ENCODE measurements at places on chromosomes 7 and 10.
A peak's percentile ranks its signal among the peaks of the same experiment; 100 is the strongest.

DNA sequence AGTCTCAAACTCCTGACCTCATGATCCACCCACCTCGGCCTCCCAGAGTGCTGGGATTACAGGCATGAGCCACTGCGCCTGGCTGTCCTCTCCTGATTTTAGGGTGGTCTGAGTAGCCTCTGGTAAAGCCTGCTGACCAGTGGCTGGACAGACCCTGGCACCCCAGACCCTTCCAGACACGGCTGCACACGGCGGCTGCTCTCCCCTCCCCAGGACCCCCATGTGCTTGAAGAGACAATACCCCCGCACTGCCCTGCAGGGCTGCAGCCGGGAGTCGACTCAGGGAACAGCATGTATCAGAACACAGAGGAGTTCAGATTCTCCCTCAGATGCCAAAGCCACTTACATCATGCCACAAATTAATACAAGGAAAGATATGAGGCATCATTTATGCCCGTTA lies 58.3 kb upstream of the CFAP46 start:
- no peak for DNase-seq

- no peak for DNase-seq
Measured at GRCh38 chr7:104955276-104955675, 58.7 kb upstream of the KMT2E start.

GRCh38 chr10:98224996-98225395 lies 43.0 kb downstream of the LOXL4 start:
- no peak for DNase-seq

- DNase-seq: no peak
Measured at GRCh38 chr7:1103789-1104515, 16.0 kb downstream of the GPER1 start.

DNA sequence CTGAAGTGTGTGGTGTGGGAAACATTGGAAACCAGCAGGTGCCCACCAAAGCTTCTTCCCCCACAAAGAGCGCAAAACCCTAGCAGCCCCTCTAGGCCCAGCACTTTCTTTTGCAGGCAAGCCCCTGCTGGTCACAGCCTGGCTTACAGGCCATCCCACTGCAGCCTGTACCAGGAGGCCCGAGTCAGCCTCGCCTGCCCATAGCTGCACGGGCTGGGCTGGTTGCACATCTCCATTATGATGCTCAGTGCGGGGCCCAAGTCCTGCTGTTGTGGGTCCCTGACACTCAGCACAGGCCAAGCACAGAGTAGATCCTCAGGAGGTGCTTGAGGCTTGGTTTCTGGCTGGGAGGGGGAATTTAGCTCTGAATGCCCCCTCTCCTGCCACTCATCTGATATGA lies 8.0 kb downstream of the CDHR1 start:
- DNase-seq: no peak

DNA sequence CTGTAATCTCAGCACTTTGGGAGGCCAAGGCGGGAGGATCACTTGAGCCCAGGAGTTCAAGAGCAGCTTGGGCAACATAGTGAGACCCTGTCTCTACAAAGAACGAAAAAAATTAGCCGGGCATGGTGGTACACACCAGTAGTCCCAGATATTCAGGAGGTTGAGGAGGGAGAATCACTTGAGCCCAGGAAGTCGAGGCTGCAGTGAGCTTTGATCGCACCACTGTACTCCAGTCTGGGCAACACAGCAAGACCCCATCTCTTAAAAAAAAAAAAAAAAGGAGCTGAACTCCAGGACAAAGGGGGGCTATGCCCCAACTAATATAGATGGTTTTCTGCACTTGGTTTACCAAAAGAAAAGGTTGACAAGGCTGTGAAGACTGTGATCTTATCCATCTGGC lies 101.2 kb upstream of the ANLN start:
- DNase-seq: no peak

DNA sequence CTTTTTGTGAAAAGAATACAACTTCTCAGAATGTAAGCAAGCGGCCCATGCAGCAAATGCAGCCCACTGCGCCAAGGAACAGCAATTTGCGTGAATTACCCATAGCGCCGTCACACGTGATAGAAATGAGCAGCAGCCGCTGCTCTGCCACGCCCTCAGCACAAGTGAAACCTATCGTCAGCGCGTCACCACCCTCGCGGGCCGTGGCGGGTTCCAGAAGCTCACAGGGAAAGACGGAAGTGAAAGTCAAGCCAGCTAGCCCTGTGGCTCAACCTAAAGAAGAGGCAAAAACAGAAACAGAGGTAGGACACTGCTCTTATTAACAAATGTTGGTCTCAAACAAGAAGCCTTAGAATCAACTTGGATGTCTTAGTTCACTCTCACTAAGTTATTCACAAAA lies 70.5 kb downstream of the SHH start:
- no peak for DNase-seq

GRCh38 chr7:33794959-33795358 lies 110.4 kb upstream of the BMPER start:
- DNase-seq: no peak

DNA sequence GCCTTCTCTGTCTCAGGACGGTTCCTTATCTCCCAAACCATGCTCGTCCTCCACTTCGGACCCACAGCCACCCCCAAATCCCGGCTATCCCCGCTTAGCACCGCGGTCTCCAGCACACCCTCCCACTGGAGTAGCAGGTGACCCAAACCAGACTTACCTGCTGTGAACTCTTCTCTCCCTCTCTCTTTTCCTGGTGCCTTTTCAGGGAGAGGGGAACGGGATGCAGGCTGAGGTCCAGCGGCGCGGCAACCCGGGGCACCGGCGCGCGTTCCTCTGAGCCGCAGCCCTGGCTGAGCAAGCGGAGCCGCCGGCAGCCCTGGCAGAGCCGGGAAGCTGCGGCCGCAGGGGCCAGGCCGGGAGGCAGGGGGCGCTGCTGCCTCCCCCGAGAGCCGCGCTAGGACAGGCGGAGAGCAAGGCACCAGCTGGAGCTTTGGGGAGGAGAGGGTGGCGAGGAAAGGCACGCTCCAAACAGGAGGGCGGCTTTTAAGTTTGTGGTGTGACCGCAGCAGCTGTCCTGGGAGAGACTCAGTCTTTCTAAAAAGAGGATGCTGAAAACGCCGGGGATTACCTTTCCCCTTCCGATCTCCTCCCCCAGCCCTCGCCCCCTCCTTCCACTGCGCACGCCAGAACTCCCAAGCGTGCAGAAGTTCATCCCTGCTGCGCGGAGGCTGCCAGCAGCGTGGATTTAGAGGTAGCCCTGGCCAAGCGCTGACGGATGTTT lies at the start of gene SEMA3D:
SEMA3D (minus strand) TSS at position 536 of the 721 bp plus-strand sequence. CDS start 65,165 bp downstream, outside the sequence.
- DNase-seq: no peak

DNA sequence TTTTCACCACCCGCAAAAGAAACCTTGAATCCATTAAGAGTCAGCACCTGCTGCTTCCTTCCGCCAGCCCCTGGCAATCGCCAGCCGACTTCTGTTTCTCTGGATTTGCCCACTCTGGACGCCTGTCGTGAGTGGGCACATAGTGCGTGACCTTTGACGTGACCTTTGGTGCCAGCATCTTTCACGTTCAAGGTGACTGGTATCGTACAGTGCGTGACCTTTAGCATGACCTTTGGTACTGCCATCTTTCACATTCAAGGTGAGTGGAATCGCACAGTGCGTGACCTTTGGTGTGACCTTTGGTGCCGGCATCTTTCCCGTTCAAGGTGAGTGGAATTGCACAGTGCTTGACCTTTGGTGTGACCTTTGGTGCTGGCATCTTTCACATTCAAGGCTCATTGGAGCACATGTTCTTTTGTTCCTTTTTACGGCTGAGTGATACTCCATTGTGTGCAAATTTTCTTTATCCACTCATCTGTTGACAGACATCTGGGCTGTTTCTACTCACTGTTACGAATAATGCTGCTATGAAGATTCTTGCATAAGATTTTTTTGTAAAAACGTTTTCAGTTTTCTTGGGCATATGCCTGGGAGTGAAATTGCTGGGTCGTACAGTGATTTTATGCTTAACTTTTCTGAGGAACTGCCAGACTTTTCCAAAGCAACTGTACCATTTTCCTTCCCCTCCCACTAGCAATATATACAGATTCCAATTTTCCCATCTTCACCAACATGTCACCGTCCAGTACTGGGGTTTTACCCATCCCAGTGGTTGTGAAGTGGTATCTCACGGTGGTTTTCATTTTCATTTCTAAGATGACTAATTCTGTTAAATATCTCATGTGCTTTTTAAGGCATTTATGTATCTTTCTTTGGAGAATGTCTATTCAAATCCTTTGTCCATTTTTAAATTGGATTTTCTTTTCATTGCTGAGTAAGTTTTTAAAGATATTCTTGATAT lies 145.3 kb downstream of the DIP2C start:
- no peak for DNase-seq

- no peak for DNase-seq
Measured at GRCh38 chr7:149620961-149621360, 123.4 kb upstream of the ZNF746 start.

DNA sequence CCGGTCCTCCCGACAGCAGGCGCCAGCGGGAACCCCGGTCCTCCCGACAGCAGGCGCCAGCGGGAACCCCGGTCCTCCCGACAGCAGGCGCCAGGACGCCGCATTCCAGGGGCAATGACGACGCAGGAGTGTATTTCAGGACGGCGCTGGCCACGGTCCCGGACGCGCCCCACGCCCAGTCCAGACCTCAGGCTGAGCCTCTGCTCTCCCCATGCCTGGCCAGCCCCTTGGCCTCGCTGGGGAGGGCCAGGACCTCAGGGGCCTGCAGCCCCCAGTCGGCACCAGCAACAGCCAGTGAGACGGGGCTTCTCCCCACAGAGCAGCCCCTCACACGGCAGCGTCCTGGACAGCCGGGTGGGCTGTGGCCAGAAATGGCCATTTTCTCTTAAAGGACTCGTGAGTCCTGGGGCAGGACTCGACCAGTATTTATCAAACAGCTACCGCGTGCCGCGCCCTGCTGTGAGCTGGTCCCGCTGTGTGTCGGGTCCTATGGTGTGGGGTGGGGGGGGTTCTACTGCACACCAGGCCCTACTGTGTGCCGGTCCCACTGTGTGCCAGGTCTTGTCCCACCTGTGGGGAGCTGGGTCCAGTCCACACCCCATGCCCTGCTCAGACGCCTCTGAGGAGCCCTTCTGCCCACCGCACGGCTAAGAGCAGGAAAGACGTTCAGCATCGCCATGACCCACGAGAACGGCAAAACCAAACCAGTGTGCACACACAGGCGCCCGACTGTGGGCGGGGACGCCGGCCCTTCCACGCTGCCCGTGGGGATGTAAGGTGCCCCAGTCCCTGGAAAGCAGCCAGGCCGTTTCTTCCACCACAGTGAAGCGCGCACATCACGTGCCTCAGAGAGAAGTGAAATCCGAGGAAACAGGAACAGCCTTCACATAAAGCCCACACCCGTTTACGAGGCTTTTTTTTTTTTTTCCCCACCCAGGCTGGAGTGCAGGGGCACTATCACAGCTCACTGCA lies 33.3 kb downstream of the GET4 start:
- peak; percentile 64 for DNase-seq

DNA sequence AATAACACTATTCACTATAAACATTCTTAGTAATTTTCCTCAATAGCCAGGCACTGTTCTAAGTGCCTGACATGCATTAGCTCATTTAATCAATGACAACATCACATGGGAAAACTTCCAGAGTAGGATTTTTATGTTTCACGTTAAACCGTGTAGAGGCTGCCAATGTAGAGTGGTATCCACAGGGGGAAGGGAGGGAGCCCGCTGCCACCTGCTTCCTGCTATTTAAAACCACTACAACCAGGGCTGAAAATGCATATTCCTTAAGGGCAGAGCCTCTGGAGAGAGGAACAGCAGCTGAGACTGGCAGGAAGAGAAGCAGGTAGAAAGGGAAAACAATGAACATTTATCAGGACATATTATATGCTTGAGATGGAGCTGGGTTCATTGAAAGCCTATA lies 684.3 kb upstream of the AUTS2 start:
- DNase-seq: no peak

DNA sequence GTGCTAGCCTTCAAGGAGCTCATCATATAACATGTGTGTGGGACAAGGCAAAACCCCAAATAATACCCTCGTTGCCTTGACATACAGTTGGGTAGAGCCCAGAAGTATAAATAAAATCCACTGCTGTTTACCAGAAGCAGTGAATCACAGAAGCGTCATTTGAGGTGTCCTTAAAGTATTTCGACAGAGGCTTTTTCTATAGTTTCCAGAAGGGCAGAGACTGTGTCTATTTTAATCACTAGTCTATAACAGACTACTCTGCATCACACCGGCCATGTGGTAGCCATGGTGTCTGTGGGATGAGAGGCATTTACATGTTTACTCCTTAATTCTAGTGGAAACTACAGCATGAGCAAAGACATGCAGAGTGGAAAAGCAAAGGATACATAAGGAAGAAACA lies 131.3 kb downstream of the CTTNBP2 start:
- DNase-seq: no peak

DNA sequence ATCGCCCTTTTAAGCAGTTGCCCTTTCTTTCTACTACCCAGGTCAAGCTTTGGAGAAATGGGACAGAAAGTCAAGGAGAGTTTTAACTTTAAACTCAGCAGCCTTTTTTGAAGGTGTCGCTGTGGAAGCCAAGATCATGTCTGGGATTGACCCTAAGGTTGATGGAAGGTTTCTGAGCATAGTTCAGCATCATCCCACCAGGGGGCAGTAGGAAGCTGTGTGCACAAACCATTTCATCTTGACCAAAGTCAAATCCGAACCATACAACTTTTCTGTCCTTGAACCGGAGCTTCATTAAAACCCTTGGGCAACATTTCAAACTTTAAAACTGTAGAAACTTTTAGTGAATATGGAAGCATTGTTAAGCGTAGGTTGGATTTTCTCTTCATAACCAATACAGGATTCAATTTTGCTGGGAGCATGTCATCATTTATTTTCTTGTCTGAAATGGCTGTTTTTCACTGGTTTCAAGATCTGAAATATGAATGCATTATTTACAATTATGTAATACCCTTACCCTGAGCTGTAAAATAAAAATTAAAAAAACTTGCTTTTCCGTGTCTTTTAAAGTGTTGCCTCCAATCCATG lies 214.4 kb upstream of the KIAA1217 start:
- peak; percentile 34 for DNase-seq

DNA sequence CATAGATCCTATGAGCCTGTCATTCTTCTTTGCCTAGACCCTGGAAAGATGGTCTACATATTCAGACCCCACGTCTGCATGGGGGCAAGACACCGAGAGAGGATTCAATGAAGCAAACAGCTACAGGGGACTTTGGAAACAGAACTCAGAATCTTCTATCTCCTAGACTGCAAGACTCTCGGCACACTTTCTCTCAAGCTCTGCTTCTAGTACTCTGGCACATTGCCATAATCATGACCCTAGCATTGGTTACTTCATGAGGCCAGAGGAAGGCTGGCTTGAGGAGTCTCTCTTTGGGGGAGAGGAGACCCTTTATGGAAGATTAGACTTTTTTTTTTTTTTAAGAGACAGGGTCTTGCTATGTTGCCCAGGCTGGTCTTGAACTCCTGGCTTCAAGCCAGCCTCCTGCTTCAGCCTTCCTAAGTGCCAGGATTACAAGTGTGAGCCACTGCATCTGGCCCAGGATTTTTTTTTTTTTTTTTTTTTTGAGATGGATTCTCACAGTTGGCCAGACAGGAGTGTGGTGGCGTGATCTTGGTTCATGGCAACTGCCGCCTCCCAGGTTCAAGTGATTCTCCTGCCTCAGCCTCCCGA lies 20.7 kb downstream of the CCDC3 start:
- no peak for DNase-seq

DNA sequence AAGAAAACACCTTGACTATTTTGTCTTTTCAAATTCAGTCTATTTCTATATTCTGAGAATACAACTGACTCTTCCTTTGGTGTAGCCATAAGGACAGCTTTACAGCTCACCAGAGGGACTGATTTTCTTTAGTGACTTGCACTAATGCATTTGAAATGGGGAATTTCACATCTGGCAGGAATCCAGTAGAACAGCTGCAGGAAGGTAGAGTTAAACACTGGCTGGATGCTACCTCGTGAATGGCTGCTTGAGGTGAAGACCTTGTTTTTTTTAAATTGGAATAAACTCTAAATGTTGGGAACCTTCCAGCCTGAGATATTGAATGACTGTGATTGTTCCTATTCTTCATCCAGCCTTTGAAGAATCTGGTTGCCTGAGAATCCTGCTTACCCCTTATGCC lies 139.5 kb upstream of the STK17A start:
- no peak for DNase-seq

All from OCI-LY7 (cell line).